Lower lobe of right lung (tissue), 2 donors: ENCODE measurements at places on chromosomes 11 and 22.
A peak's percentile ranks its signal among the peaks of the same experiment; 100 is the strongest.

DNA sequence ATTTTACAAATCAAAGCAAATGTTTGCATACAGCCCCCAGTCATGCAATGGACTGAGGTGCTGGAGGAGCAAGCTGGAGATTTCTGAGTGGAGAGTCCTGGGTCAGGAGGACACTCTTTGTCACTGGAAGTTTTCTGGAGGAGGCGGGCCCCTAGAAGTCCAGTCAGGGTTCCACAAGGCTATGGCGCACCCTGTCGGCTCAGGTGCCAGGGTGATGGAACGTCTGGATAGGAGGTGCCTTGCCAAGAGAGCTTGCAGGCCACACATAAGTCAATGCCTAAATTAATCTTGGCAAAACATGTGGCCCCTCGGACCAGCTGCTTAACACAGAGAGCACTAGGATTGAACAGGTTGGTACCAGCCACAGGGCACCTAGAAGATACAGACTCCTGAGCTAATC lies 174.7 kb upstream of the CADM1 start:
- DNase-seq, result no peak

DNA sequence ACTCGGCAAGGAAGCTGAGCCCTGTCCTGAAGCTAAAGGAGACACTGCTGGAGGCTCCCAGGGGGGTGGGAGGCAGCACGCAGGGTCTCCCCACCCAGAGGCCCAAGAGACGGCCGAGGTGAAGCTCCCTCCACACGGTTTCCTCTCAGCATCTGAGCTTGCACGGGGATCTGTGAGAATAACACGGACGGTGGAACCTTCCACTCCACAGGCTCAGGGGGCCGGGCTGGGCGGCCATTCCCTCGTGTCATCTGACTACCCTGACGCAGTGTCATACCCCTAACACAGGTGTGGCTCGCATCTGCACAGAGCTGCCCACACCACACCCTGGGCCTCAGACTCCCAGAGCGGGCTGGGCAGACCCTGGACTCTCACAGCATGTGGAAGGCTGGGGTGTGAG lies 409.7 kb downstream of the SHANK2 start:
- no peak for DNase-seq

DNA sequence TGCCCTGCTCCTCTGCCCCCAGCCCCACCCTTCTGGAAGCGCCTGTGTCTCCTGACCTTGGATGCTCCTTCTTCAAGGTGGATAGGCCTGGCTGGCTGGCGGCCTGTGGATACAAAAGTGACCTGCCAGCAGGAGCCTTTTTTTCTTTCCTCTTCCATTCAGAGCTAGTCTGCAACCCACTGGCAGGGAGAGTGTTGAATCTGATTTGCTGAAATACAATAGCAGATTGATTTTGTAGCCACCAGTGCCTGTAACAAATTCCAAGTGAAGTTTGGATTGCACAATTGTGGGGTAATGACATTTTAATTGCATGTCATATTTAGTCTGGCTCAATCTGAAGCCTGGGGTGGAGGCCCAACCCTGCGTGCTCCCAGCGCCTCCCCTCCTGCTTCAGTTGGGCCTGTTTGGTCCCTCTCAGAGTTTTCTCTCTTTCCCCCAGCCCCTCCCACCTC lies 97.2 kb downstream of the GRIK4 start:
- peak; percentile 24 for DNase-seq

DNA sequence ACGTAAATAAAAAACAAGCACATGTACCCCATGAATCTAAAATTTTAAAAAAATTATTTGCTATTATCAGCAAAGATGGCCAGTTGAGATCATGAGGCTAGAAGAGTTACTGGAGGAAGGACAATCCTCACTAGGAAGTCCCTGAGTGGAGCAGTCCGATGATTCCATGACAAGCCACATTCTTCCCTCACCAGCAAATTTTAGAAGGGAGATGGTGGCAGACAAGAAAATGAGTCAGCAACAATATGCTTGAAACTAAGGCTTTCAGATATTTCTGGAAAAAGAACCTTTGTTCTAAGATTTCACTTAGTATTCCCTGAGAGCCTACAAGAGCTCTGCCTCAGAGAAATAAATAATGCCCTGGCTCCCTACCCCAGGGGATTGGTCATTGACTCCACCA lies 34.9 kb downstream of the P4HA3 start:
- DNase-seq, result no peak

DNA sequence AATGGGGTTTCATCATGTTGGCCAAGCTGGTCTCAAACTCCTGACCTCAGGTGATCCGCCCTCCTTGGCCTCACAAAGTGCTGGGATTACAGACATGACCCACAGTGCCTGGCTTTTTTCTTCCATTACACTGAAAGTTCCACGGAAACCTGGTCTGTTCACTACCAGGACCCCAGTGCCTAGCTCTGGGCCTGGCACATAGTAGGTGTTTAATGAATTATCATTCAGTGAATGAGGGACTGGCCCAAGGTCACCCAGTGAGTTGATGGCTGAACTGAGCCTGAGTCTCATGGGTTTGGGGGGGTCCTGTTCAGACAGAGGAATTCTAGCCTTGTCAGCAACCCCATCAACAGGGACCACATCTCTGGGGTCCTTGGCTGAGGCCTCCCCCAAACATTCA lies 3.1 kb downstream of the C11orf86 start:
- no peak for DNase-seq

DNA sequence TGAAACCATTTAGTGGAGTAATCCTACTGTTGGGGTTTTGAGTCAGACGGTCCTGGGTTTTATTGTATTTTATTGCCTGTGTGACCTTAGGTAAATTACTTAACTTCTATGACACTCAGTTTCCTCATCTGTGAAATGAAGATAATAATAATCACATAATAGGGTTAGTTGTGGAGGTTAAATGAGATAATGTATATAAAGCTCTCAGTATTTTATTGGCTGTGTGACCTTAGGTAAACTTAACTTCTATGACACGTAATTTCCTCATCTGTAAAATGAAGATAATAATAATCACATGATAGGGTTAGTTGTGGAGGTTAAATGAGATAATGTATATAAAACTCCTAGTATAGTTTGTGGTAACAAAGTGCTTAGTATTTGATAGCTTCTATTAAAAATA lies 13.2 kb downstream of the BARX2 start:
- DNase-seq, result no peak

- DNase-seq, result peak; percentile 52
Observed at GRCh38 chr22:46297151-46297812, 612 bp downstream of the GTSE1 start.

GRCh38 chr22:45434981-45435380 lies 21.5 kb downstream of the RIBC2 start:
- no peak for DNase-seq

GRCh38 chr11:91700854-91701253 lies 523.8 kb upstream of the FAT3 start:
- DNase-seq, result no peak

DNA sequence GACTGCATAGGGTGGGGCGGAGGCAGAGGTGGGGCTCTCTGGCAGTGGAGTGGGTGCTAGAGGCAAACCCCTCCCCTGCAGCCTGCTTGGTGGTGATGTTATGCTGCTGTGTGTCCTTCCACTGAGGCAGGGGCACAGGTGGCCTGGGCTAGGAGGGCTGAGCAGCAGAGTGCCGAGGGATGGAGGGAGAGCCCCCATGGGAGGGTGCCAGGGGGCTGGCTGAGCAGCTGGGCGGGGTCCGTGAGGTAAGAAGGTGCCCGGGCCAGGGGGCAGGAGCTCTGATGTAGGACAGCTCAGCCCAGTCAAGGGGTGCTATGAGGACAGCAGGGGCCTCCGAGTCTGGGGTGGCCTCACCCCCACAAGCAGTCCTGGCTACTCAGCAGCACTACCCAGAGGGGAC lies 4.2 kb downstream of the CLDN5 start:
- DNase-seq, result no peak

- no peak for DNase-seq
Observed at GRCh38 chr11:29312812-29313211, 704.0 kb downstream of the KCNA4 start.

DNA sequence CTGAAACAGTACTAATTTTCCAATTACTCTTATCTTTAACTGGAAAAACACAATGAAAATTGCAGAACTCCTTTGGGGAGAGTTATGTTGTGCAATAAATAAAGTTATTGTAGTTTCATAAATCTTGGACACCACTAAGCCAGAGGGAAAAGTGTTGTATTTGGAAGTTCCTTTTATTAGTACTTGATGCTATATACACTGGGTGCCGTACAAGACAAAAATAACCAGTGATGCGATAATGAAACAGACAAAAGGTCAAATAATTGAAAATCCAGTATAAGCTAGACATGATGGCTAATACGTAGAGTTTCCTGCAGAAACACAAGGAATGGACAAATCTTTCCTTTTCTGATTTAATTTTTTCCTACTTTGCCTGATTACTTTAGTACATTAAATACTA lies 541.1 kb downstream of the ETS1 start:
- DNase-seq, result no peak

DNA sequence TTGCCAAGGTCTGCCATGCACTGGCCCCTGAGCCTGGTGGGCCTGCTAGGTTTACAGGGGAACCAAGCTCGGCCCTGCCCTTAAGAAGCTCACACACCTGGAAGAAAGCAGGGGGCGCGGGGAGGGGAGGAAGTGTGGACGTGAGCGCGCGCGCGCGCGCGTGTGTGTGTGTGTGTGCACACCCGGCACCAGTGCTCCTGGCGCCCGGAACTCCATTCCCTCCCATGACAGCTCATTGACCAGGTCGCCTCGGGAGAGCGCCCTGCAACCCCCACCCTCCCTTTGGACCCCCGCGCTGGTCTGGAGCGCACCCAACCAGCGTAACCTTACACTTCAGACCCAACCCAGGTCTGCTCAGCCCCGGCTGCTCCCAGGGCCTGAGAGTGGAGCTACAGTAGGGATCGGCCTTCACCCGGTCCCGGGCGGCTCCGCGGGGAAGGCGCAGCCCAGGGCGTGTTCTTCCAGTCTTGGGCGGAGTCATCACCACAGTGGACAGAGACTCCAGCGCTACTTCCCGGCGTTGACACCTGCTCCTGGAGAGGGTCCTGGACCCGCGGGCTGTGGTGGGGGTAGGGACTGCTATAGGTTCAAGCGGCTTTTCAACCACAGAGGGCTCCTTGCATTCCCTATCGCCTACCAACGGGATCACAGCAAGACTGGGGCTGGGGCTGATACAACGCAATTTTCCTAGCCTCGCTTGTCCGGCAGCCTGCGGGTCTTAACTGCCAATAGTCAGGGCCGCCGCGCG lies 1.5 kb downstream of the GALNT18 start:
- peak; percentile 73 for DNase-seq

GRCh38 chr22:29032014-29032475 lies 29.6 kb downstream of the C22orf31 start:
- no peak for DNase-seq

- no peak for DNase-seq
Observed at GRCh38 chr11:32466279-32466915, 31.1 kb upstream of the WT1 start.

DNA sequence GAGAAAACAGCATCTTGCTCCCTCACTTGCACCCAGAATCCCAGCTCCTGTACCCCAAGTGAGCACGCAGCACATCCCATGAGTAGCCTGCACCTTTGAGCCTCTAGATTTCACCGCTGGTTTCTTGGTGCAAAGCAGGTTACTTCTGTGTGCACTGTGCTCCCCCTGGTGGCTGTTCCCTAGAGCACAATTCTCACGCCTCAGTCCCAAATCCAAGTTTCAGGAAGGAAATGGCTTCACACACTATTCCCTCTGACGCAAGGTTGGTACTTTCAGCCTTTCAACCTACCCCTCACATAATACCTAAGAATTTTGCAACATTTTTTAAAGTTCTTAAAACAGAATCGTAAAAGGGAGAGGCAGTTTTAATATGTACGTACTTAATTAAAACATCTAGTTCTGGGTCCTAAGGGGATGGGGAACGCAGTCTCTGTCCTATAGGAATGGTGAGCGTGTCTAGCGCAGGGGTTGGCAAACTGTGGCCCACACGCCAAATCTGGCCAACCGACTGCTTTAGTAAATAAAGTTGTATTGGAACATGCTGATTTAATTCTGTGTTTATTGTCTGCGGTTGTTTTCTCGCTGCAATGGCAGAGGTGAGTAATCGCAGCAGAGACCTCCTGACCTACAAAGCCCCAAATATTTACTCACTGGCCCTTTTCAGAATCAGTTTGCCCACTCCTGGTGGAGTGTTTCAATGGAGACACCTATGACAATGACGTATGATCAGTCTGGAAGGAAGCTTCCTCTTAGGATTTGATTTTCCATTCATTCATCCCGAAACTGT lies 27.5 kb downstream of the DHCR7 start:
- DNase-seq, result no peak

DNA sequence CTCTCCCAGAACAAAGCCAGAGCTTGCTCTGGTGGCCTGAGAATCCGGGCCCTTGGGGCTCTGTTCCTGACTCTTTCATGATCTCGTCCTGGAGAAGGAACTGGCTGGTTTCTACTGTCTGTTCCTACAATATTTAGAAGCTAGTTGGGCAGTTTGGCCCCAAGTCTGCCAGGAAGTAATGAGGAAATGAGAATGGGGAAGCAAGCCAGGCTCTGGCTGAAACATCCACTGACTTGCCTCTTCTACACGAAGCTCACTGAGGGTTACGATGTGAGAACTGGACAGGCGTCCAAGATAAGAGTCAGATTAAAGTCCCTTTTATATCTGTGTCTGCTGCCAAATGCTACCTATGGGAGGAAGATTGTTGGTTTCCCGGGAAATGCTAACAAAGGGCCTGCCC lies 110.0 kb upstream of the KIRREL3 start:
- DNase-seq, result no peak

DNA sequence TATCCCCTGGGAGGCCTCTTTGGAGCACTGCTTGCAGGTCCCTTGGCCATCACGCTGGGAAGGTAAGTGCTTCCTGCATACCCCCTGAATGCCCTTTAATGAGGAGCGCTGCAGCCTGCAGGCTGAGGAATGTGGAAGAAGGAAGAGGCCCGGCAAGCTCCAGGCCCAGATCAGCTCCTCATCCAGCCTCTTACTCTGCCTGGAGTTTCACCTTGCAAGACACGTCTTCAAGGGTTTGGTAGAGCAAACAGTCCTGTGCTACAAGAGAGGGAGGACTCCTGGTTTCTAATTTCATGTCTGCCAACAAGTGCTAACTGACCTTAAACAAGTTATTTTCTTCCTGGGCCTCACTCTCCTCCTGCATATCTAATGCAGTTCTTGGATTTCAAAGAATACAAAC lies 10.9 kb downstream of the SLC2A11 start:
- no peak for DNase-seq

DNA sequence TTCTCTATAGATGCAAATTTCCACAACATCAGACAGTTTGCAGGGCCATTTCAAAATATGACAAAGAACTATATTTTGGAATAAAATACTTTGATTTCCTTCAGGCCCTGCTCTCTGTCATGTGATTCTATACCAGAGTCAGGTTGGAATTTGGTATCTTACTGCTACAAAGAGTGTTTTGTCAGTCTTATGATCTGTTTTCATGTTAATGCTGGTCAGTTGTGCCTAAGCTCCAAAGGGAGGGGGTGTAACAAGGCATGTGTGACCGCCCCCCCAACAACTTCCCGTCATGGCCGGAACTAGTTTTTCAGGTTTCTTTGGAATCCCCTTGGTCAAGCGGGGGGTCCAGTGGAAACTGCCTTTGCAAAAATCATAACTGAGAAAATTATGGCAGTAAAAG lies 15.1 kb downstream of the C11orf96 start:
- no peak for DNase-seq

DNA sequence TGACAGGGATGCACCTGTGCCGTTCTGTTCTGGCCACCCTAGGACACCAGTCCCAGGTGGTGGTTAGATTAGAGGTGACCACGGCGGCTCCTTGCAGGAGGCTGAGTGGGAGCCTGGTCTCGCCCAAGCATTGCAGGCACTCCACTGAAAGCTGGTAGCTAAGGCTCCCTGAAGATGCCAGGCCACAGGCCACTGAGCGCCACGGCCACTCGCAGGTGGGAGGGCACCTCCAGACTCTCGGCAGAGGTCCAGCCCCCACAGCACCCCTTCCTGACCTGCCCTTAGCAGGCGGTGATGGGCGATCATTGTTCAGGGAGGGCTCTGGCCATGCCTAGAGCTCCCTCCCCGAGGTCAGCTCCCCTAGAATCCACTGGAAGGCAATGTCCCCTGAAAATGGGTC lies 1270.2 kb downstream of the BRD1 start:
- DNase-seq, result no peak
